ENCODE measurements at places on chromosomes 11 and 22.

DNA sequence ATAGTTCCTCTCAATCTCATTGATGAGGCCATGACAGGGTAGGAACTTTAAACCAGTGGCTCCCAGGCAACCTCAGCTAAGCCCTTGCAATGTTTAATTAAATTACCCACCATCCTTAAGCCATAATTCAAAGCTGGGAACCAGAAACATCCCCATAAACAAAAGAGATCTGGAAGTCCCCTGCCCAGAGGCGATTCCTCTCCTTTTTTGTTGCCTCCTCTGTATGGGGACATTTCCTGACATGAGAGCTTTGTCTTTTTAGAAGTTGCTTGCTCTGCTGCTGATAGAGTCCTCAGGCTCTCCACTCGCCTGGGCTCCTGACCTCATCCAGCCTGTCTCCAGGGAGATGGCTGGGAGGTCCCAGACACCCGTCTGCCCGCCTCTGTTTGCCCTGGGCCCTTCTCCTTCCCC, 3.2 kb downstream of the DTX4 start:
- DNase-seq = no peak

DNA sequence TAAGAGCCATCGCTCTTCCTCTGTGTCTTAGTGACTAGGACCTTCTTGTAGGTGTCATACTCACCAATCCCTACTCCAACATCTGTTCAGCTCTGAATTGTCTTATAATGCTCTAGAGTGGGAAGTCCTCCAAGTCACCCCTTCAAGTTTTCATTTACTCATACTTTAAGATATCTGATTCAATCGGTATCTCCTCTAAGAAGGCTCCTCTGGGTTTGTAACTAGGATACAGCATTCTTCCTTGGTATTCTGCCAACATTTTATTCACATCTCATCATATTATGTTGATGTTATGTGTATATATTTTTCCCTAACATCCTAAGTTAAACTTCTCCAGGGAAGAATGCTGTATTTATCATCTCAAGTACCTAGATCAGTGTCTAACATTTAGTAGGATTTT, 662.1 kb downstream of the NTM start:
- no peak for DNase-seq

DNA sequence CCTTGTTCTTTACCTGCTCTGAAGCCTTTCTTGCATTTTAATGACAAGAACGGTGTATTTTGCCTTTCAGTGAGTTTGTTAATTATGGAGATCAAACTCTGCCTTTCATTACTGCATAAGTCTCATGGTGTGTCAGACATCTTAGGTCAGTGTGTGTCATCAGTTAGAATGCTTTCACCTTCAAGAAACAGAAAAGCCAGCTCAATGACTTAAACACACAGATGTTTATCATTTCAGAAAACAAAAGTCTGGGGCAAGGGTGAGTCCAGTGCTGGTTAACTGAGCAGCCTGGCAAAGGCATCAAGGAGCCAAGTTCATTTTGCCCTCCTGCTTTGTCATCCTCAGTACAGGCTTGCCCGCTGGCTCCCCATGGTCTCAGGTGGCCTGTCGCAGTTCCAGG, 54.5 kb downstream of the PACS1 start:
- no peak for DNase-seq

DNA sequence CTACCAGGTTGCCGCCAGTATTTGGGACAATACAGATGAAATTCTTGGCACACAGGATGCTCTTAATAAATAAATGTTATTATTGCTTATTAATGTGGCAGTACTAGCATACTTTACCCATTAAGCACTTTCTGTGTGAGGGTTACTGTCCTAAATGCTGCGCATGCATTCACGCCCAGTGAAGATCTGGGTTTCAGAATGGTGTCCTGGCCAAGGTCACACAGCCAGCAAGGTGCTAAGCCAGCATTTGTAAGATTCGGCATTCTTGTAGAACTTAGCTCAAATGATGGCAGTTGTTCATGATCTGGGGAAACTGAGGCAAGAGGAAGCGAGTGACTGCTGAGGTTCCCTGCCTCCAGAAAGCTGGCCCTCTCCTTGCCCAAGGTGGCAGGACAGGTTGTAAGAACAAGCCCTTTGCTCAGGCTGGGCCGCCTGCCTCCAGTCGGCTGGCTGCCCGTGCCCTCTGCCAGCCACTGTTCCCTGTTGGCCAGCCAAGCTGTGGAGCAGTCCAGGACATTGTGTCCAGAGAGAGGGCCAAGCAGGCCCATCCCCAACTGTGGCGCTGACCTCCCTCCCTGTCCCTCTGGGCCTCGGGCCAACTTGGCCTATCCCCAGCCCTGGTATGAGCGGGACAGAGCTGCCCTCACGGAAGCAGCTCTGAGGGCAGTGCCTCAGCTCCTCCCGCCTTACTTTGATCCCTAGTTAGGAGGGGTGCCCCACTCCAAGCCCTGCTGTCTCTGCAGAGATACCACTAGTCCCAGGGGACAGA, 28.8 kb downstream of the TOB2 start:
- DNase-seq = no peak

GRCh38 chr11:126800009-126800408, 200.6 kb downstream of the KIRREL3 start:
- DNase-seq = no peak

GRCh38 chr22:48952256-48953102, 875.2 kb downstream of the BRD1 start:
- no peak for DNase-seq

DNA sequence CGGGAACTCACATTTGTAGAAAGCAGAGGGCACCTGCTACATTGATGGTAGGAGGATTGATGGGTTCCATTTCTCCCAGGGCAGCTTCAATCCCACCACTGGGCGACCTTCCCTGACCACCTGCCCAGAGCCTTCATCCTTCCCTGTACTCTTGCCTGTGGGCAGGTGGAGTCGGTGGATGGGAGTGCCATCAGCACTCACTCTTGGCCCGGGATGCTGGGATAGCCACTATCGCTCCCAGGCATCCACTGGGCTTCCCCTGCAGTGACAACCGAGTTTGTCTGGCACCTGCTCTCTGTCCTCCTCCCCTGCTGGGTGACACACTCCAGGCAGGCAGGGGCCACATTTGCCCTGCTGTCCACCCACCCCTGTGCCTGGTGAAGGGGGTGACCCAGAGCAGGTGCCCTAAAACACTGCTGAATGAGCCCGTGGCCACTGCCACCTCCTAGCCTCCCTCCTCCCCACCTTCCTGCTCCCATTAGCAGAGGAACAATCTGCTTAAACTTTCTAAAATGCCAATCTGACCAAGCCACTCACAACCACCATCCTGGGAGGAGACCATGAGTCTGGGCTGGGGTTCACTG, 604.7 kb downstream of the TBC1D22A start:
- DNase-seq = no peak

- no peak for DNase-seq
These were observed 27.9 kb downstream of the TIMP3 start for GRCh38 chr22:32829451-32829851.

GRCh38 chr11:23311986-23312940, 452.0 kb upstream of the CCDC179 start:
- DNase-seq = no peak

- peak; percentile 51 for DNase-seq
These were observed 3.1 kb downstream of the ASRGL1 start for GRCh38 chr11:62340269-62340901.

DNA sequence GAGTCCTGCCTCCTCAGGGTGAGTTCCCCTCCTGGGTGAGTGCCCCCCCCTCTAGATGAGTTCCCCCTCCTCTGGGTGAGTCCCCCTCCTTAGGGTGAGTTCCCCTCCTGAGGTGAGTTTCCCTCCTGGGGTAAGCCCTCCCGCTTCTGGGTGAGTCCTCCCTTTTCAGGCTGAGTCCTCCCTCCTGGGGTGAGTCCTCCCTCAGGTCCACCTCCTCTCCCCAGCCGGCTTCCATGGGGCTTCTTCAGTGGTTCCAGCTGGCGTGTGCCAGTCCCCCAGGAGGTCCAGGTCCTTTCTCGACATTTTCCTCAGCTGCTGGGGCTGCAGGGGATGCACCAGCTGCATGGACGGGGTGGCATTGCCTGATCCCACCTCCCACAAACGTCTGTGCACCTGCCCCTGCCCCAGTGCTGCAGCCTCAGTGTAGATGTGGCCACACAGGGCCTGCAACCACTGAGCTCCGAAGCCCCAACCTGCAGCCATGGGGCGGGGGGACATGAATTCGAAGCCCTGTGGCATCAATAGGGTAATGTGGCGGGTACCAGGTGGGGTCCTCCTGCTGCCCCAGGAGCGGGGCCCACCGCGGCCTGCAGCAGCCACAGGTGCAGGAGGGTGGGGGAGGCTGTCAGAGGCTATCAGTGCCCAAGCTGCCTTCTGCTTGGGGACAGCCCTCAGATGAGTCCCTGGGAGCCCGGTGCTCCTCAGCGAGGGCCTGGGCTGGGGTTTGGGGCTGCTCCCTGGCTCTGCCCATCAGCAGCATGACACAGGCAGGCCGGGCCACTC, 101.3 kb upstream of the FGF3 start:
- DNase-seq = no peak

GRCh38 chr22:46055181-46055875, 78.4 kb upstream of the WNT7B start:
- no peak for DNase-seq

DNA sequence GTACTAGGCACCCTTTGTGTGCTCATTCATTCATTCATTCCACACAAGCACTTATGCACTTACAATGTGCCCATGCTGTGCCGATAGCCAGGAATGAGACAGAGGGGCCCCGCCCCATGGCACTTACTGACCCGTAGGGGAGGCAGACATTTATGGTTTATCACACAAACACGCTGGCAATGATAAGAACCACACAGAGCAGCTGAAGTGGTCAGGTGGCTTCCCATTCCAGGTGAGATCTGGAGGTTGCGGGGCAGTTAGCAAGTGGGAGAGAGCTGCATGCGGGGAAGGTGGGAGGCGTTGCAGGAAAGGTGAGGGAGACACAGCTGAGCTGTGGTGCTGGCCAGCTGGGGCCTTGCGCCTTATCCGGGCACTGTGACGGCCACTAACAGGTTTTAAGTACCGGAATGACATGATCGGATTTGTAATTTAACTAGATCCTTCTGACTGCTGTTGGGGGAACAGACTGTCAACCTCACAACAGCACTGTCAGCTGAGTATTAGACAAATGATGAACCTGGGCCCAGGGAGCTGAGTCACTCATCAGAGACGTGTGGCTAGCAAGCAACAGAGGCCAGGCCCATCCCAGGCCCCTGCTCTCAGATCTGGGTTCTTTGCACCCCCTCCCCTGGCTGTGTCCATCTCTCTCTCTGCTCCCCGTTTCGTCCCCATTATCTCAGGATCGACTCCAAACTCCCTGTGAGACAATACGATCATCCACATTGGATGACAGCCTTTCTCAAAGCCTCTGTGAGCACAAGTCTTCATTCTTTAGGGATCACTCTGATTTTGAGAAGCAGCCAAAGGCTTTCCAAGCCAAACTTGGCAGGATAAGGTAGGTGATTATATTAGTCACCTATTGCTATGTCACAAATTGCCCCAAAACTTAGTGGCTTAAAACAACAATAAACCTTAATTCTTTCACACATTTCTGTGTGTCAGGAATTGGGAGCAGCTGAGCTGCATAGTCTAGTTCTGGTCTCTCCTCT, 28.4 kb downstream of the RASD2 start:
- DNase-seq = no peak

DNA sequence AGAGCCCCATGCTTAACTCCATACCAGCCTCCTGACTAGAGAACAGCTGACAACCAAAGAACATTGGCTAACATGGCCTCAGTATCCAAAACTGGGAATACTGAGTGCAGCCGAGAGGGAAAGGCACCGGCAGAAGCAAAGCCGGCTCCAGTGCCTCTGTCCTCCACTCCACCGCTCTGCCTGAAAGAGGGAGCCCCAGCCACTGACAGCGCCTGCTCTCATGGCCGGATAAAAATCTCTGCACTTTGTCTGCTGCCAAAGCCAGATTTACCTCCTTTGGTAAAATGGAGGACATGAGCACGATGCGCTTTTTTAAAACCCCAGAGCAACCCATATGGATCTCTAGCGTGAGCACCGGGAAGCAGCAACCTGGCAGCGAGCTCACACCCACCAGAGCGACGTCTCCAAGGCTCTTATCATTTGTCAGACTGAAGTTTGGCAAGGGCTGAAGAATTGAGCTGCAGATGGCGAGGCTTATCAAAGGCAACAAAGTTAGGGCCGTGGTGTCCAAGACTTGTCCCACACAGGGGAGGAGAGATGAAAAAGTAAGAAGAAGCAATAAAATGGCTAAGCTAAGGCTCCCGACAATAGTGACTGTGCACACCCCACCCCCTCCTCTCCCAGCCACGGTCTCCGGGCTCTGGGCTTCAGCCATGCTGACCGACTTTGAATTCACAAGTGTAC, 71.4 kb downstream of the EFCAB6 start:
- no peak for DNase-seq

- no peak for DNase-seq
These were observed 133.2 kb upstream of the RCN1 start for GRCh38 chr11:31957674-31958073.

GRCh38 chr11:116427903-116428637, 344.7 kb downstream of the BUD13 start:
- no peak for DNase-seq

DNA sequence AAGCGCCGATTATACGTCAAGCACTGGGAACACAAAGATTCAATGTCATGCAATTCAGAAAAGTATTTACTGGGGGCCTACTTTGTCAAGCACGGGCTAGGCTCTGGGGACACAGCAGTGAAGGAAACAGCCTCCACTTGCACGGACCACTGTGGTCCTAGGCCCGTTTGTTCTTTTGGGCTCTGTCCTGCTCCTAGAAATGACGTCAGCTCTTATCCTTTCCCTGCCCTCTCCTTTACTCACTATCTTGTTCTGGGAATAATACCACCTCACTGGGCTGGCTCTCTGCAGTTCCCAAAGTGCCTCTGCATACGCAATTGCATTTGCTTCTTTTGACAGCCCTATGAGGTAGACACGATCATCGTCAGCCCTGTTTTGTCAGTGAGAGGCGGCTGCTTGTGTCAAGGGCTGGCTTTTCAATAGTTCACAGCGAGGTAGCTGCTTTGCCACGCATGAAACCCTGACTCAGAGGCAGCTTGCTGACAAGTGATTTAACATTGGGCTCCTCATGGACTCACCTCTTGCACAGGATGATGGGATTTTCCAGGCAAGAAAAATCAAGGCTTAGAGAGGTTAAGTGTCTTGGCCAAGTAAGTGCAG, 22.9 kb upstream of the IGSF22 start:
- no peak for DNase-seq

DNA sequence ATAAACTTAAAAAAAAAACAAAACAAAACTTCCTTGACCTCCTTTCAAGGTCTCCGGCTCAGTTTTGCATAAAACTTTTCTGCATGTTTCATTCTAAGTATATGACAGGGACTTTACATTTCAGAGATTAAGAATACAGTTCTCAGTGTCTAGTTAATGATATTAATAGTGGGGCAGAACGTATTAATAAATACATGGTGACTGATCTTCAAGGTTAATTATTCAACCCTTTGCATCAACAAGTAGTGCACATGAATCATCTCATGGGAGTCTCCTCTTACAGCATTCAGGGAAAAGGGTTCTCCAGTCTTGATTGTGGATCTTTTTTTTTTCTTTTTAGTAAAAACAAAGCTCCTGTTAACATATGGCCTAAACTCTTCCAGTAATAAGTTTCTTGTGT, 146.8 kb downstream of the KIRREL3 start:
- DNase-seq = no peak

- no peak for DNase-seq
These were observed 9.6 kb downstream of the GNAZ start for GRCh38 chr22:23079814-23080521.

- DNase-seq = no peak
These were observed 498.2 kb downstream of the KCNA4 start for GRCh38 chr11:29518389-29519174.

- no peak for DNase-seq
These were observed 1.3 kb upstream of the KMT5B start for GRCh38 chr11:68214173-68215086.

GRCh38 chr11:68120273-68121066, 718 bp downstream of the CHKA start:
- peak; percentile 45 for DNase-seq

GRCh38 chr11:117881217-117881616, 4.8 kb upstream of the FXYD6 start:
- no peak for DNase-seq
